Glutamatergic neuron (in vitro differentiated cells): ENCODE measurements at places on chromosomes 13 and 19. TPM values are rescaled to one million over a fixed set of nuclear protein-coding genes. Genes with fewer than 3 reads are reported as not detected.
A peak's percentile ranks its signal among the peaks of the same experiment; 100 is the strongest.

DNA sequence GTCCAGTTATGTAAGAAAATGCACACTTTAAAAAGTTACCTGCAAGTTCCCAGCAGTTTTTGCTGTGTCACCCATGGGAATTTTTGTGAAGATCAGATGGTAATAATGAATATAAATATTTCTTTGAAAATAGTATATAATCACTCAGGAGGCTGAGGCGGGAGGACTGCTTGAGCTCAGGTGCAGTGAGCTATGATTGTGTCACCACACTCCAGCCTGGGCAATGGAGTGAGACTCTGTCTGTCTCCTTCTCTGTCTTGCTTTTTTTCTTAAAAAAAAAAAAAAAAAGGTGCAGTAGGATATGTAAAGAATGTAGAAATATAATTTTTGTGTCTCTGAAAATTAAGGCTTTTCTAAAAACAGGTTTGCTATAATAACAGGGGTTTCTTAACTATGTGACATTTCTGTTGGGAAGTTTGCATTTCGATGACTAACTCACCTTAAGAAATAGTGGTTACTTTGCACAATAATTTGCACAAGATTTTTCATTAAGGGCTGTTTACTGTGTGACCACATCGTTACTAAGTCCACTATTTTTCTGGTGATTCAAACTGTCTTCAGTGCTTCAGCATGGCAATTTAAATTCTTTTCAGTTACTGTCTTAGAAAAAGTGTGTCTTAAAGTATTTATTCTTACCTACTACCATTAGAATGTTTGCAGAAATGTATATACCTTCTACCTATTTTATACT lies 37.3 kb downstream of the DNAJC3 start:
- no peak for DNase-seq

- DNase-seq = no peak
These were observed 16.4 kb upstream of the ALOX5AP start for GRCh38 chr13:30718661-30719524.

GRCh38 chr13:66367356-66367755 lies 862.8 kb downstream of the PCDH9 start:
- no peak for DNase-seq

DNA sequence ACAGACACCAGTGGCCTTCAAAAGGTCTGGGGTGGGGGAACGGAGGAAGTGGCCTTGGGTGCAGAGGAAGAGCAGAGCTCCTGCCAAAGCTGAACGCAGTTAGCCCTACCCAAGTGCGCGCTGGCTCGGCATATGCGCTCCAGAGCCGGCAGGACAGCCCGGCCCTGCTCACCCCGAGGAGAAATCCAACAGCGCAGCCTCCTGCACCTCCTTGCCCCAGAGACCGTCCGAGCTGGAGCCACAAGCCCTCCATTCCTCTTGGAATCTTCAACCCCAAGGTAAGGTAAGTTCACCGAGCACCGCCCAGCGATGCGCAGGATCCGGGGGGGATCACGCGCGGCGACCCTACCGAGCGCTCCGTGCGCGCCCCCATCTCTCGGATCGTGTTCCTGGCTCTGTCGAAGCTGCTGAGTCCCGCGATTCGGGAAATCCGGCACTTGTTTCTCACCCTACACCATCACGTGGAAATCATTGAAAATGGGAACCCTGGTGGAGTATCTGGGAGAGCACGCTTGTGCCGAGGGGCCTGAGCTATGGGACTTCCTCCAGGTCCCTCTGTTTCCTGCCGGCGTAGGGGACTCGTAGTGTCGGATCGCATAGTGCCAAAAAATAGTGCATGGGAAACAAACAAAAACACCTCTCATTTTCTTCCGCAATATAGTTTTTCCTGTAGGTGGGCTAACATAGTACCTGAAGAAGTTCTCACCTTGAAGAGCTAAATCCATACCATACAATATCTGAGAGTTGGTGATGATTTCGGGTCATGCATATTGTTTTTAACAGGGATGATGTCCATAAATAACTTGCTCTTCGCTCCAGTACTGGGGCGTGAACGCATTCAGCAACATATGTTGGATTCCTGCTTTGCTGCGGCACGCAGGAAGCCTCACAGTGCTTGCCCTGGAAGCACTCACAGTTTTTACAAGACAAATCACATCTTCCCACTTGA lies 9.3 kb downstream of the PDX1 start:
- peak; percentile 21 for DNase-seq

GRCh38 chr13:43516401-43516833 lies 270.4 kb downstream of the ENOX1 start:
- DNase-seq = no peak

DNA sequence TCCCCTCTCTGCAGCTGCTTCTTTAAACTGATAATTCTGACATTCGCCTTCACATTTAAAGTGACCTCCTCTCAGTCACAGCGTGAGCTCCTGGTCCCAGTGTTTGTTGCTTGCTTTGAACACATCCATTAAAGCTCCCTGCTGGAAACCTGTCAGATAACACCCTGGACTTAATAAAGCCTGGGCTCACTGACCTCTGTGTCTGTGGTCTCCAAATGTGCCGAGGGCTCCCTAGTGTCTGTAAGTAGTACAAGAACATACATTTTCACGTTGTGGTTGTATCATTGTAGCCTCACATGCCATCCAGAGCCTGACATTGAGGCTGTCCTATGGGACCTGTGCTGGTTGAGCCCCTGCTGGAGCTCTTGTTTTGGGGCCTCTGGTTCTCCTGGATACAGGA lies 2.6 kb upstream of the PSG4 start:
- DNase-seq = no peak

- DNase-seq = no peak
These were observed 1.8 kb upstream of the MAST1 start for GRCh38 chr19:12836529-12836863.

- no peak for DNase-seq
These were observed 5.4 kb downstream of the FLT1 start for GRCh38 chr13:28489524-28489931.

- DNase-seq = no peak
These were observed 4.2 kb downstream of the RCBTB2 start for GRCh38 chr13:48528720-48529119.

- DNase-seq = no peak
These were observed 19.3 kb downstream of the PALM start for GRCh38 chr19:728011-728410.

GRCh38 chr19:30093966-30094755 lies 152.1 kb downstream of the URI1 start:
- DNase-seq = no peak

- no peak for DNase-seq
These were observed 9.2 kb upstream of the GNA11 start for GRCh38 chr19:3084943-3085342.

DNA sequence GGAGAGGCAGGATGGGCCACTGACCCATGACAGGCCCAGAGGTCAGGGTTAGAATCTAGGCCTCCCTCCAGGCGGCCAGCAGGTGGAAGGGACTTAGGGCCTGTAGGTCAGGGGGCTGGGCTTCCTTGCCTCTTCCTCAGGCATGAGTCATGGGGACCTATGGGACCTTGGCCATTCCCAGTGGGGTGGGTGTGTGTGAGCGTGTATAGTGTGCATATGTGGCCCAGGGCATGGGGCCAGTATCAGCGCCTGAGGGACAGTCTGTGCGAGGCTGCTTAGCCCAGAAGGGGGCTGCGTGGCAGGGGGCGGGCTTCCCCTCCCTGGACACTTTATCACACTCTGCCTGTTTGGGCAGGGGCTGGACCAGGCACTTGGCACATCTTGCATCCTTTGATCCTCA lies 13.3 kb downstream of the KCTD15 start:
- DNase-seq = no peak

DNA sequence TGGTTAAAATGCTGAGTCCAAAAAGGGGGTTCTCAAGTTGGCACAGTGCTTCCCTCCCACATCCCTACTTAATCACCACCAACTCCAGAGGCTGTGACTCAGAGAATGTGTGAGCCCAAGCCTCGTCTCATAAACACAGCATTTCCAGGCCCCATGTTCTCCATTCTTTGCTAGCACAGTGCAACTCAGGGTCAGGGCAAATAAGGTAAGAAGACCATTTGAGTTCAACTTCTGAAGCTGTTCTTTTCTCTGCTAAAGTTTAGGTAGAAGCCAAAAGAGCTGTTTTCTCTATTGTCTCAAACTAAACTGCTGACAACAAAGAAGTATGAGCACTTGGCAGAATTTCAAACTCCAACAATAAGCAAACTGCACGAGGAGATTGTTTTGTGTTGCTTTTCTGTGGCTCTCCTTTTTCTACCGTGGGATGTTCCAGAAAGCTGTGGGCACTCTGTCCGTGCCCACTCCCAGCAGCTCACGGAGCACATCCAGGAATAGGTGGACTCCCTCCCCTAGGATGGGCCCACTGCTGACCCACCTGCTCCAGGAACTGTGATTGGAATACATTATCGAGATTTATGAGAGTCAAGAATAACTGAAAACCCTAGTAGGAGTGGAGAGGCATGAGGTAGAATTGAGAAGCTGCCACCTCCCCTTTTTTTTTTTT lies 494.3 kb downstream of the COG6 start:
- no peak for DNase-seq

DNA sequence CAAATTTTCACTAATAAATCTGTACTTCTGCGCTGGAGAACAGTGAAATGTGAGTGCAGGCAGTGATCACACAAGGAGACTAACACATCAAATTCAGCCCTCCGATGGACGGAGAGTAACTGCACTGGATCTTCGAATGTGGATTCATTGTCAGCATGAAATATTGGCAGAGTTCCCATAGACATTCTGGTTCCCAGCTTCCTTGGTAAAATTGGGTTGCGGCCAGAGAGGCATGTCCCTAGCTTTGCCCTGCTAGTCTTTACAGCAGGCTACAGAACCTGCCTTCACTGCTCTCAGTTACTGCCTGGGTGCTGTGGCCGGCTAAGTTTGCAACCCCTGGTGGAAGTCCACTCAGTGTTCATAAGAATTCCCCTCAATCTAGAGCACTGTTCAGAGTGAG lies 32.3 kb upstream of the UQCRFS1 start:
- no peak for DNase-seq

- peak; percentile 44 for DNase-seq
These were observed 63.3 kb downstream of the ARHGEF7 start for GRCh38 chr13:111178402-111178801.

GRCh38 chr19:38062959-38063761 lies 156.2 kb downstream of the SIPA1L3 start:
- DNase-seq = peak; percentile 57

- DNase-seq = no peak
These were observed 419.9 kb upstream of the PRR20A start for GRCh38 chr13:56720841-56721240.

DNA sequence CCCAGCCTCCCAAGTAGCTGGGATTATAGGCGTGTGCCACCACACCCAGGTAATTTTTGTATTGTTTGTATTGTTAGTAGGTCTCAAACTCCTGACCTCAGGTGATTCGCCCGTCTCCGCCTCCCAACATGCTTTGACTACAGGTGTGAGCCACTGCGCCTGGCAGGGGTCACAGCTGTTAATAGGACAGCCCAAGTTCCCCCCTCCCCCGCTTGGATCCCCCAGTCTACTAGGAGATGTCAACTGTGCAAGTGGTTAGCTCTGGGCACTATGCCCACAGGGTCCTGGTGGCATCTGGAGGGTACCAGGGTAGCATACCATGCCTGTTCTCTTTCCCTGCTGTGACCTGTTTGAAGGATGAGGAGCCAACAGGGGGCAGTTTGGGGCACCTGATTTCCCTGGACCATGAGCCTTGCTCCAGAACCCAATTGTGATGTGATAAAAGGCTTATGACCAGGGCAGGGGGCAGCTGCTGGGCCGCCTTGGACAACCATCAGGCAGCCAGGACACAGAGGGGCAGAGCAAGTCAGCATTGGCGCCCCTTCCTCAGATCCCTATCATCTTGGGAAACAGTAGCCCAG lies at the start of gene TSPAN16:
Gene TSPAN16, plus strand, starts transcription at position 496 of the 581 bp plus-strand sequence. CDS start 138 bp downstream, outside the sequence.
- DNase-seq = no peak

- no peak for DNase-seq
These were observed 51.6 kb downstream of the USP12 start for GRCh38 chr13:27120011-27120410.

- no peak for DNase-seq
These were observed 113.9 kb upstream of the UBL3 start for GRCh38 chr13:29964181-29964845.

DNA sequence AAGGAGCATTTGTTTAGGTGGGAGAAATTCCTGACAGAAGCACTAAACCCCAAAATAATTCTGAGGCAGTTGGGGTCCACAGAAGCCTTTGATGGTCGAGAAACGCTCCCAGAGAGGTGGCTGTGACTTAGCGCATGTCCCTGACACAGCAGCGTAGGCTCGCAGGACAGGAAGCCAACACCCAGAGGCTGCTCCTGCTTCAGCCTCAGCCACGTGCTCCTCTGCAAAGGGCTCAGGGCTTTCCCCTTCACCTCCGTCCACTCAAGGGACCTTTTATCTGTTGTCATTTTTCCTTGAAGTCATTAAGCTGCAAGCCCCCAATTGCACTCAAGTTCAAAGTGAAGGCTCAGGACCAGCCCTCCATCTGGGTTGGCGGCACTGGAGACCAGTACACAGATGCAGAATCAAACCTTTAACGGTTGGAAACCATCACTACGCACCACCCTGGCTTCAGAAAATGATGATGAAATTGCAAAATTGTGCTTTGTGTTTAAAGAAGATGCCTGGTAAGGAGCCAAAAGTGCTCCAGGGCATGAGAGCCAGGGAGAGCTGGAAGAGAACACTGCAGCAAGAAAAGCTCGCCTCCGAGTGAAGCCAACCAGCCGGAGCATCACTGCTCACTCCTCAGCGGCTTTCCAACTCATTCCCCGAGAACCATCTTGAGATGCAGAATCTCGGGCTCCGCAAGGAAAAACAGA lies 219.6 kb downstream of the RAP2A start:
- DNase-seq = no peak

DNA sequence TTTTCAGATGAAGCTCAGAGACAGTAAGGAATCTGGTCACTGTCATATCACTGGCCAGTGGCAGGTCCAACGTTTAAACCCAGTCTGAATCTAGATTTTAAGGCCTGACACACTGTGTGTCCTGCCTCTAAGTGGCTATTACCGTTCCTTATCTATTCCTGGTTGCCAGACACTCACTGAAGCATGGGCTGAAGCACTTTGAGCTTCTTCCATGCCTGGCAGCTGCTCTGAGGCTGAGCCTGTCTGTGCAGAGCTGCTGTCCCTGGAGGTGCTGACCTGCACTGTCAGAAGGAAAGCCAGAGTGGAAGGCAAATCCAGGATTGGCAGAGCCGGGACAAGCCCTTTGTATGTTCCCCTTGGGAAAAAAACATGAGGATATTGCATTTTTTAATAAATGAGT lies 109.2 kb upstream of the SLC7A1 start:
- no peak for DNase-seq

GRCh38 chr19:45200568-45200967 lies 22.0 kb downstream of the BLOC1S3 start:
- no peak for DNase-seq

GRCh38 chr13:89746554-89746953 lies 1600.9 kb upstream of the MIR17HG start:
- DNase-seq = no peak

GRK1 gene
- 1.2 TPM for total RNA-seq

NLRP11 gene
- 0.34 TPM for total RNA-seq

KISS1R gene
- total RNA-seq = not detected

CNMD gene
- total RNA-seq = 0.98 TPM

TYROBP gene
- not detected for total RNA-seq

PSMD8 gene
- 156 TPM for total RNA-seq

XPO4 gene
- 15.5 TPM for total RNA-seq

LEUTX gene
- 1.6 TPM for total RNA-seq

C13orf42 gene
- total RNA-seq = not detected

PNMA8B gene
- total RNA-seq = 0.76 TPM

LILRB4 gene
- total RNA-seq = 0.44 TPM
